Esophagus mucosa (tissue), 1 donor: ENCODE measurements at places on chromosomes 1 and 21. TPM values are rescaled to one million over a fixed set of nuclear protein-coding genes. Genes with fewer than 3 reads are reported as not detected.

DNA sequence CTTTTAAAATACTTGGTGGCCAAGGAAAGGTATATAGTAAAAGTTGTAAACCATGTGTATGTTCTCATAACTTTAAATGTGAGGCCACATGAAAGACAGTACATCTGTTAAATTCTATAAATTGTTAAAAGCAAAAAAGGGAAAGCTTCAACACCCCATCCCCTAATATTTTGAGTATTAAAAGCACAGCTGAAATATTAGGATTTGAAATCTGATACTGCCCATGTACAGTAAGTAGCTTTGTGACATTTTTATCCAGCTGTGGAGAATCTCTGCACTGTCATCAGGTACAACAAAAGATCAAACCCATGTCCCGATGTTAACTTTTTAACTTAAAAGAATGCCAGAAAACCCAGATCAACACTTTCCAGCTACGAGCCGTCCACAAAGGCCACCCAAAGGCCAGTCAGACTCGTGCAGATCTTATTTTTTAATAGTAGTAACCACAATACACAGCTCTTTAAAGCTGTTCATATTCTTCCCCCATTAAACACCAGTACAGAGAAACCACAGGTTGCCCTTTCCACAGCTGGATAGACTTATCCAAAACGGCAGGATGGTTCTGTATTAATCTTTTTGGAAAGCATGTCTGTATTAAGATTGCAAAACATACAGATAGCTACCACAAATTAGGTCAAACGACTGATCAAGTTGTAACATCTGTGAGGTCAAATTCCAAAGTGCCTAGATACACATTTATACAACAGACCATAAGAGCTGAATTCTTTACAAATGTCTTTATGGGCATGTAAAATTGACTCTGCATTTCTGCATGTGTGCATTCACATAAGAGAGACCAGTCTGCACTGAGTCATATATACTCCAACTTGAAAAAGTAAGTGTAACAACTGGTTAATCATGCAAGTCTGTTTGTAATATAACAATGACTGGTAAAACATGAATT is 5.2 kb downstream of the IRF2BP2 start:
- peak; percentile 3 for ATAC-seq

DNA sequence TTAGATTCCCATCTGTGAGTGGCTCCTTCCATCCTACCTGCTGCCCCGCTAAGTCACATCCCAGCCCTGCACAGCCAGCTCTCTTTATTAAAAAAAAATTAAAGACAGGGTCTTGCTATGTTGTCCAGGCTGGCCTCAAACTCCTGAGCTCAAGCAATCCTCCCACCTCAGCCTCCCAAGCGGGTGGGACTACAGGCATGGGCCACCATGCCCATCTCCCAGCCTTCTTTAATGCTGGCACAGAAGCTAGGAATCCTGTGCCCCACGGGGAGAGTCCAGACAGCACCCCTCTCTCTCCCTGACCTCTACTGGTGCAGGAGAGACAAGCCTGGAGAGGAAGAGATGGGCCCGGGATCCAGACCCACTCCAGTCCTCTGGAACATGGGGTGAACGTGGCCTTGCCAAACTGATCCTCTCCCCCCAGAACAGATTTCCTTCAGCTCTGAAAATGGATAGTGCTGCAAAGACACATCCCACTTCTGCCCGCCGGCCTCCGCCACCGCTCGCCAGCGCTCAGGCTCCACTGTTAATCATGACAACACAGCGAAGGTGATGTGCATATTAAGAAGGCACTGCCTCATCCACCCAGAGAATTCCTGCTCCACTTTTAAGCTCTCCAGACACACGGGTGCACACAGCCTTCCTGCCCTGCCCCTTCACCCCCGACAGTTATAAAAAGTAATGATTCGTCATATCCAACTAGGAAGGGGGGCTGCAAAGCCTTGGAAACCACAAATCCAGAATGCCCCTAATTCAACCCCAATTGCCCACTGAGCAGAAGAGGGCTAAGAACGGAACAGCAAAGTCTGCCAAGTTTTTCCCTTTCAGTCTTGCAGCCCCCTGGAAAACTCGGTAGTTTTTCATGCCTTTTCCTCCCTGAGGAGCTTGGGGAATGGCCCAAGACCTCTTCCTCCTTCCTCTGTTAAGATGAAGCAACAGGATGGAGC is 68.1 kb downstream of the MRPL37 start:
- ATAC-seq: no peak

DNA sequence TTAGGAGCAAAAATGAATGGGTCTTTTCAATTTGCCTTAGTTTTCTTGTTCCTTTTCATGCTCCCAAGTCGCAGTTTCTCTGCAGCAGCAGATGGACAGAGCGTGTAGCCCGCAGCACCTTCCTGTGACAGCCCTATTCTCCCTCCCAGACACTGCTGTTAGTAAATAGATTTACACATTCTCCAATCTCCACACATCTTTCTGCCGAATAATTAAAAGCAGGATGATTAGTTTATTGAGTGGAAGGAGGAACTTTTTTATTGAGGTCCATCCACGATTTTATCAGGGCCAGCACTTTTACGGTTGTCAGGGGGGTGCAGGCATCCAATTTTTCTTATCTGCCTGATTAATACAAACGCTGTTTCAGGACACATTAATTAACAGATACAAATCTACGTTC is 98.2 kb upstream of the USH2A start:
- no peak for ATAC-seq

- ATAC-seq: peak; percentile 96
Measured at GRCh38 chr1:181159451-181160140, 71.1 kb downstream of the IER5 start.

The SYT14 gene
- not detected for total RNA-seq

DNA sequence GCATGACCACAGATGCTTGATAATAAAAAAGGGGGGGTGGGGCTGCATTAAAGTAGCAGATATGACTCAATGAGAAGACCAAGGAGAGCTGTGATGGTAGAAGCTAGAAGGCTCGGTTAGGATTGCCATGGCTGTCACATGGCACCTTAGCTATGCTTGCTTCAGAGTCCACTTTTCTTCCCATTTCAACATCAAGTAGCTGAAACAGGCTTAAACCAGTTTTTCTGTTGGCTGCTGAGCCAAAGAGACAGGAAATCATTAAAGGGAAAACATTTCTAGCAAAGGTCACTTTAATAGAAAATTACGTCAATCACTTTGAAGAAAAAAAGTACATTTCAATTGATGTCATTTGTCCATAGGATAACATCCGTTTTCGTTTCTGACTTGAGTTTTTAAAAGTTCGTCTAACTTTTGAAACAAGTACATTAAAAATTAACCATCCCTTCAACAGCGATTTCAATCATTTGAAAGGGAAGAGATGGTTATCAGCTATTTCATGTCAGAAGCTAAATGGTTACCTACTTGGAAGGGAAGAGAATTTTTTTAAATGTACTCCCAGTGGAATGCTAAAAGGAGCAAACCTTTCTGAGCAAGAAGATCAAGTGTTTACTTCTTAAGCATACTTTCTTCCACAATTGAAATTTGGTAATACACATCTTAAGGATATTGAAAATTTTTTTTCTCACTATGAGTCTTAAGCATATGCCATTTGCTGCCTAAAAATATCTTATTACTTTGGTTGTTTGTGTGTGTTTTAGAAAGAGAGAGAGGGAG is 488.1 kb upstream of the PRMT6 start:
- no peak for ATAC-seq

The COL11A1 gene
- total RNA-seq: not detected

The CREG1 gene
- total RNA-seq: 61.8 TPM

The OR2T33 gene
- not detected for total RNA-seq

DNA sequence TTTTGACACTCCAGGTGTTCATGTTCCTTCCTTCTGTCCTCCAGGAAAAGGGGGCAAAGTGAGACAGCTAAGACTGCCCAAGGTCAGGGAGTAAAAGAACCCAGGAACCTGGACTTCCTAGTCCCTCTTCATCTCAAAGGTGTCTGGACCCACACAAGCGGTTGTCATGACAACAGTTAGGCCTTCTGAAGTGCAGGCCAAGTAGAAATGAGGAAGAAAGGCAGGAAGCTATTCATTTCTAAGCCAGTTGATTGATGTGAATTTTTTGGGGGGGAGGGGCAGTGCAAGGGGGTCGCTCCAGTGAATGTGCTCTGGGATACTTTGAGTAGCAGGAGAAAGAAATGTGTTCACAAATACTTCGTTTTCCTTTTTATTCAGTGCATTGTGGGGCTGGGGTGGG is 114.3 kb downstream of the NAV1 start:
- ATAC-seq: no peak

DNA sequence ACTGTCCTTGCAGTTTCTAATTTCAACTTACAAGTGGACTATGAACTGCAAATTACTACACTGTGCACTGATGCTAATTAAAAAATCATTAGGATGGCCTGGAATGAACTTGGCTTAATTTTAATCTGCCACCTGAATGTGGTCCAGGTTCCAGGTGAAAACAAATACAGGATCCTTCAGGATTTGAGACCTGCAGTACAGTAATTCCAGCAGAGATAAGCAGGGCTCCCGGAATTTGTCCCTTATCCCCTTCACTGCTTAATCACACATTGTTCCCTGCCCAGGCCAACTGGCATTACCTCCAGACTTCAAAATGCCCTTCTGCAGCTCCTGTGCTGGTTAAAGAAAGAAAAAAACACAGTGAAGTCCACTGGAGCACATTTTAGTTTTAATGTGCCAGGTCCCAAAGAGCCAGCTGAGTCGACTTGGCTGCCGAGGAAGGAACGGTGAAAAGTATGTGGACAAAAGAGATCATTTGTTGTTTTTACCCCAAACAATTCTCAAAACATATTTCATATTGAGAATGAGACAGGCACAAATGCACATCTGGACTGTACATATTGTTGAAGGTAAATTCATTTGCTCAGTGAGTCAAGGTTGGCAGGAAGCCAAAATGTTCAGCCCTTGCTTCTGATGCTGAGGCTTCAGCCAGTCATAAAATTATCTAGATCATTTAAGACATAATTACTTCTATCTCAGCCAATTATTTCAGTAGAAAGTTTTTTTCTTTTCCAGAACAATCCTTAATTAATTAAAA is 28.3 kb downstream of the DEGS1 start:
- no peak for ATAC-seq

DNA sequence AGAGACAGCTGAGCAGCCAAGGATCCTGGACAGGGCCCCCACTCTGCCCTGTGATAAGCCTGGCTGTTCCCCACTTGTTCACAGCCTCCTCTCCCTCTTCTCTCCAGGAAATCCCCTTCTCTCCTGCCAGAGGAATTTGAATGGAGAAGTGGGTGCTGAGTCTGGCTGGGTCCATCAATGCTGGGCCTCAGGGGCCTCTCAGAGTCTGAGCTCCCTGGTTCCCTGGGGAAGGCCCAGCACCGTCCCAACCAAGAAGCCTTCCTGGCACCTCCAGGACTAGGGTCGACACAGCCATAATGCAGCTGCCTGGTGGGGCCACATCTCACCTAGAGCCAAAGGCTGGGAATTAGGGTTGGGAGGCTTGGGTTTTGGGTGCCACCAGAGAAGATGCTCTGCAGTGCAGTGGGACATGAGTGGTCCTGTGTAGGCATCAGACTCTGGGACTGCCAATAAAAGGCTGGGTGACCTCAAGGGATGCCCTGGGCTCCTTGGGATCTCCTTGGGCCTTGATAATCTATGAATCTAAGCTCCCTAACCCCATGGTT is 2.5 kb downstream of the MYBPH start:
- no peak for ATAC-seq

The SH2D2A gene
- 1.4 TPM for total RNA-seq

The TMEM52 gene
- 0.32 TPM for total RNA-seq

DNA sequence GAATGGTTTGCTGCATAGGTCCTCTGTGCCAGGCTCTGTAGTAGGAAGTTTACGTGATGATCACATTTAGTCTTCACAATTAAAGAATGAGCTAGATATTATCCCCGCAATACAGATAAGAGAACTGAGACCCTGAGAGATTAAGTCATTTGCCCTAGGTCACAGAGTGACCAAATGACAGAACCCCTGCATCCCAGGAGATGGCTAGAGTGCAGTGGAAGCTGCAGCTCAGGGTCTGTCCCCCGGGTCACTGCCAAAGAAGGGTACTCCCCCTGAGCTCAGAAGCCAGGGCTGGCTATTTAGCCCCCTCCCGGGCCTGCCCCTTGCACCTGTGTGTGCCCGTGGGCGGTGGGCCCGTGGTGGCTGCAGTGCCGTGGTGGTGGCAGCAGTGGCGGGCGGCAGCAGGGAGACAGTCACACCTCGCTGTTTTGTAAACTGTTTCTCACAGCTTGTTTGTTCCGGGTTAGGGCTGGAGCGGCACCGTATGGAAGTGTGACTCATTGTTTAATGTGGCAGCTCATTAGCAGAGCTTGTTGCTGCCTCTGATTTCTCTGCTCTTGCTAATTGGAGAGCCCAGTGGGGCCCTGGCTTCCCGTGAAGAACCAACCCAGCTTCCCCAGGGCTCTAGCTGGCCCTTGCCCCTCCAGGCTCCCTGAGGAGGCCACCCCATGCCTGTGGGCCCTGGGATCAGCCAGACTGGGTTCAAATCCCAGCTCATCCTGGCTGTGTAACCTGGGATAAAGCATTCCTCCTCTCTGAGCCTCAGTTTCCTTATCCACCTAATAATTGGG is 19.3 kb upstream of the FOXO6 start:
- ATAC-seq: peak; percentile 92

- ATAC-seq: no peak
Measured at GRCh38 chr1:164101802-164102201, 457.2 kb upstream of the PBX1 start.

DNA sequence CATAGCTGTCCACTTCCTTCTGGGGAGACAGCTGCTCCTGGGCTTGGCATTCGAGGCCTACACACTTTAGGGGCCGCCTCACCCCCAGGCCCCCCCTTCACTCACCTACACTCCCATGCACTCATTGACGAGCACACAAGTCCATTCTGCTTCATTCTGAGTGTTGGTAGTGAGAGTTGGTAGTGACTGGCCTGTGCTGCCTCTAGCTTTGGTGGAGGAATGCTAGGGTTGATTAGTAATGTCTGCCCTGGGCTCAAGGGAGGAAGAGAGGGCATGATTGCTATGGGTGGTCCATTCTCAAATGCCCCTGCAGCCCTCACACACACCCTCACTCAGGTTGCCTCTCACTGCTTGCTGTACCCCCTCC is 30.4 kb downstream of the TRIM11 start:
- no peak for ATAC-seq

- ATAC-seq: no peak
Measured at GRCh38 chr1:40034869-40035268, 5.7 kb upstream of the CAP1 start.

GRCh38 chr1:60621368-60621851 is 461.0 kb upstream of the NFIA start:
- no peak for ATAC-seq

- peak; percentile 1 for ATAC-seq
Measured at GRCh38 chr1:234611847-234612351, 1.9 kb upstream of the IRF2BP2 start.

DNA sequence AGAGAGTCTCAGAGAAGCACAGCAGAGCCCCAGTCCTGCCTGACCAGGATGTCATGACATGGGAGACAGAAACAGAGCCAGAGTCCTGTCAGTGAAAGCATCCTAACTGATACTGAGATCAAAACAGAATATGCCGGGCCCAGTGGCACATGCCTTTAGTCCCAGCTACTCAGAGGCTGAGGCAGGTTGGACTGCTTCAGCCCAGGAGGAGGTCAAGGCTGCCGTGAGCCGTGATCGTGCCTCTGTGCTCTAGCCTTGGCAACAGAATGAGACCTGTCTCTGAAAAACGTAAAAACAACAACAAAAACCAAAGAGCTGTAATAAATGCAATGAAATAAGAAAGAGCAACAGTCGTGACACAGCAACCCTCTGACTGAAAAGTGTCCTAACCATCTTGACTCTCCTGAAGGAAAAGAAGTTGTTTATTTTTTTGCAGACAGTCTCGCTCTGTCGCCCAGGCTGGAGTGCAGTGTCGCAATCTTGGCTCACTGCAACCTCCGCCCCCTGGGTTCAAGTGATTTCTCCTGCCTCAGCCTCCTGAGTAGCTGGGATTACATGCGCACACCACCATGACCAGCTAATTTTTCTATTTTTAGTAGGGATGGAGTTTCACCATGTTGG is 189.2 kb downstream of the SLC45A1 start:
- ATAC-seq: peak; percentile 28
